HT1080 (cell line): ENCODE measurements at places on chromosomes 7 and 10.

- no peak for DNase-seq
These were observed 127.7 kb downstream of the ITIH5 start for GRCh38 chr10:7538970-7539654.

DNA sequence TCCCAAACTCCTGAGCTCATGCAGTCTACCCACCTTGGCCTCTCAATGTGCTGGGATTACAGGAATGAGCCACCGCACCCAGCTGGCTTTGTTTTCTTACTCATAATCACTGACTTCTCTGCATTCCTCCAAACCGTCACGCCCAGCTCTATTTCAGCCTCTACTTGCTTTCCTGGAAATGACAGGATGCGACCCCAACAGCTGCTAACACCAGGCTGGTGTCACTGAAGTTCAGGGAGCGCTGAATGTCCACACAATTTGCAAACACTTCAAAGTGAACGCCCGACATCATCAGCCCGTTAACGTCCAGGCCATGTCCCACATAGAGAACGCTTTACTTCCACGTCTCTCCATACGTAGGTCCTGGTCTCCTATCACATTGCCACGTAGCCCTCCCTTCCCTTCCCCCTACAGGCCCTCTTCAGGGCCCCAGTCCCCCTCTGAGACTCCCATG lies 12.8 kb upstream of the PROSER2 start:
- DNase-seq, result peak; percentile 37

DNA sequence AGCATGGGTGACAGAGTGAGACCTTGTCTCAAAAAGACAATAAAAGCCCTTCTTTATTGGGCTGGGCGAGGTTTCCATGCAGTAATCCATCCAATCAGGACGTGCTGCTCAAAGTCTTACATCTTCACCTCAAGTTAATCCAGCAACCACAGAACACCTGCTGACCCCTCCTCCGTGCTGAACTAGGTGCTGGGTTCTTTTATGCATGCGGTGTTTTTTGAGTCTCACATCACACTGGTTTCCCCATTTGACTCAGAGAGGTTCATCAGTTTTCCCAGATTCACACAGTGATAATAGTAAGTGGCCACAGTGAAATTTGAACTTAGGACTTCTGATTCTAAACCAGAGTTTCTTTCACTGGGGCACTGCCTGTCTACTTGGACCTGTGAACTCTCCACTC lies 58.3 kb upstream of the GTF2I start:
- DNase-seq, result no peak

GRCh38 chr7:8131694-8132605 lies 130.0 kb downstream of the ICA1 start:
- DNase-seq, result no peak

DNA sequence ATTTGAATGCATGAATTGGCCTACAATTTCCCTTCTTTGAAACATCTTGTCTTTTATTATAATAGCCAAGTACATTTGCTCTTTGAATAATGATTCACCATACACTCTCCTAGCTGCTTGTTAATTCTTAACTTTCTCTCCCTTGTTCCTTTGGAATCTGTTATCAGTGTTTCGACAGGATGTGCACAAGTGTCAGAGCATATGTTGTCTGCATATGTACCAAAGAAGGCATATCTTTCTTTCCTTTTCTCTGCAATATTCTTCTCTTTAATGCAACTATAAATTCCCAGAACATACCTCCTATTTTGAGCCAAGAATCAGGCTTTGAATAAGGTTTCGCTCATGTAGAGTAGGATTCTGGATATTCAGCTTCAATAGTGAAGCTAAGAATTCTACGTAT lies 848.3 kb upstream of the C7orf33 start:
- DNase-seq, result no peak

DNA sequence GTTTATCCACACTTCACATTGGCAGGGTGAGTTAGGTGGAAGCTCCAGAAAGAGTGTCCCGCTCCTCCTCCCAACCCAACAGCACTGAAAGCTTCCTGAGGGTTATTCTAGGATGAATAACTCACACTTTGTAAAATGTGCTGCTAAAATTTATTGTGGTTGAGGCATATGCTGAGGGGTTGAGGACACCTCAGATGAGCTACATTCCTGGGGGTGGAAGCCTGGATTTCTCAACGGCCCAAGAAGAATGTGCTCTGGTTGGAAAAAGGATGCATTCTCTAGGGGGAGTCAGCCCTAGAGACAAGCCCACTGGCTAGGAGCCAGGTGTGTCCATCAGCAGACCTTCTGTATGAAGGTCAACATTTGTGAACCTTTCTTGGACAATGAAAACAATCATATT lies 91.5 kb upstream of the PDE1C start:
- DNase-seq, result peak; percentile 90

GRCh38 chr7:75969704-75970498 lies 24.5 kb downstream of the TMEM120A start:
- no peak for DNase-seq

GRCh38 chr7:94748376-94748775 lies 92.4 kb upstream of the SGCE start:
- no peak for DNase-seq

- no peak for DNase-seq
These were observed 72.1 kb downstream of the RTKN2 start for GRCh38 chr10:62196528-62196927.

DNA sequence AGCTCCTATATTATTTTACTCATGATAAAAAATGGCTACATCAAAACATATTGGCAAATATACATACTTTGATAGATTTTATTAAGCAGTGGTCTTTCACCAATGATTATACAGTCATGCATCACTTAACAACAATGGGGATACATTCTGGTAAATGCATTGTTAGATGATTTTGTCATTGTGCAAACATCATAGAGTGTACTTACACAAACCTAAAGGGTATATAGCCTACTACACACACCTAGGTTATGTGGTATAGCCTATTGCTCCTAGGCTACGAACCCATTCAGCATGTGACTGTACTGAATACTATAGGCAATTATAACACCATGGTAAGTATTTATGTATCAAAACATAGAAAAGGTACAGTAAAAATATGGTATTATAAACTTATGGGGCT lies 98.9 kb upstream of the IL6 start:
- no peak for DNase-seq

DNA sequence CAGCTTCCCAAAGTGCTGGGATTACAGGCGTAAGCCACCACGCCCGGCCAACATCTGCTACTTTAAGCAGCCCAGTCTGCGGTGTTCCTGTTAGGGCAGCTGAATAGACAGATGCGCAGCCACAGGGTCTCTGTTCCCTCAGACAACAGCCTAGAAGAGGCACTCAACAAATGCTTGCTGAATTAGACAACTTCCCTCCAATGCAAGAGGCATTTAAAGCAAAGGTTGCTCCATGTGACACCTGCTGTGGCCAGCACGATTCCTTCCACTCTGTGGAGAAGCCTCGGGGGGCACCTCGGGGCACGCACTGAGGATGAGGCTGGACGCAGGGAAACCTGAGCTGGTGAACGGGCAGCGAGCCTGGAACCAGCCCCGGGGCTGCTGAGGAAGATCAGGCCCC lies 237.8 kb downstream of the MAD1L1 start:
- no peak for DNase-seq

DNA sequence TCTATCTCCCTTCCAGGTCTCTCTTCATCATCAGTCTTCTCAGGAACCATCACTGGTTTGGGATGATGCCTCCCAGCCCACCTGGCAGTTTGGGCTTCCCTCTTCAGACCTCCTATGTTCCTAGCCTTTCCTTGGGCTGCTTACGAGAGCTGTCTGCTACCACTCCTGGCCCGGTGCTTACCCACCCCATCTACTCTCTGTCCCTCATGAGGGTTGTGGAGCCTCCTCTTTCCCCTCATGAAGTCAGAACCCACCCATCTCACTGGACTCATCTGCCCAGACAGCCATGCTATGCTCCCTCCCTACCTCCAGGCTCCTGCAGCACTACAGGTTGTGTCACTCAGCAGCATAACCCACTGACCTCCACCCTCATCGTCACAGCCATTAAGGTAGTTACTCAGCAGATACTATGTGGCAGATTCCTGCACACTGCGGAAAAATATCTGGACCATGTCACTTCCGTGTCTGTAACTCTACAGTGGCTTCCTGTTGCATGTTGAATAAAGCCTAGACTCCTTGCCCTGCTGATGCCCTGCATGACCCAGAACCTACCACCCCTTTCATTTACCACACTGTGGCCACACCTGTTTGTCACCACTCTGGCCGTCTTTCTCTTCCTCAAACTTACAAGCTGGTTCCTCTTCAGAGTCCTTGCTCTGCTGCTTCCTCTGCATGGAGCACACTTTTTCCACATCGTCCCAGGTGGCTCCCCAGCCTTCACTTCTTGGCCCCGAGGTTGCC lies 2.0 kb downstream of the DBNL start:
- no peak for DNase-seq

GRCh38 chr10:35781643-35782035 lies 139.5 kb upstream of the FZD8 start:
- DNase-seq, result peak; percentile 8

- DNase-seq, result peak; percentile 88
These were observed 83.1 kb downstream of the SH3PXD2A start for GRCh38 chr10:103772096-103772845.

GRCh38 chr10:96672481-96673175 lies 47.7 kb downstream of the PIK3AP1 start:
- no peak for DNase-seq

DNA sequence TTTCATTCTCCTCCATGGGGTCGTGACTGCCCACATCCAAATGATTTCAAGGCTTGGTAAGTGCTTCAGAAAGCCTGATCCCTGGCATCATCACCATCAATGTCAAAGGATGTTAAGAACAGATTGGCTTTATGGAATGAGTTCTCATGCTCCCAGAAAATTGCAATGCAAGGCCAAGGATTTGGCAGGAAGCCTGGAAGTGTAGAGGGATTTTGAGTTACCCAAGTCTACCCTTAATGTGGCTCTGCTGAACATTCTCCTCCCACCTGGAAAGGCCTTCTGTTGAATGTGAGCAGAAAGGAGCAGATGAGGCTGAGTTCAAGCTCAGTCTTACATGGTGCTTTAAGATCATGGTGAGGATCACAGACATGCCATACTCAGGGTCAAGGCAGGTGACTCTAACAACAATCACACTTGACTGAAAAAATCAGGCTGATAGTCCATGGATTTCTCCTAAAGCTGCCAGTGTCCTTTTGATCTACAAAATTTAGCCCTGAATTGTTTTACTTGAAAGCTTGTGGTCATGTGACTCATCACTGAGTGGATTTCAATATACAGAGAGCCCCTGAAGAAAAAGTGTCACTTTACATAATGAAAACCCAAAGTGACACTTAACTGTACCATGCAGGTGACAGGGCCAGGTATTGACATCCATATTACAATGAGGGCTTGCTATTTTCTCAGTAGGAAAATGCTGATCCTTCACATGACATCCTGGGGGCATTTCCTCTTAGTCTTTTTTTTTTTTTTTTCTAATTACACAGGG lies 111.1 kb upstream of the PDLIM1 start:
- peak; percentile 20 for DNase-seq

DNA sequence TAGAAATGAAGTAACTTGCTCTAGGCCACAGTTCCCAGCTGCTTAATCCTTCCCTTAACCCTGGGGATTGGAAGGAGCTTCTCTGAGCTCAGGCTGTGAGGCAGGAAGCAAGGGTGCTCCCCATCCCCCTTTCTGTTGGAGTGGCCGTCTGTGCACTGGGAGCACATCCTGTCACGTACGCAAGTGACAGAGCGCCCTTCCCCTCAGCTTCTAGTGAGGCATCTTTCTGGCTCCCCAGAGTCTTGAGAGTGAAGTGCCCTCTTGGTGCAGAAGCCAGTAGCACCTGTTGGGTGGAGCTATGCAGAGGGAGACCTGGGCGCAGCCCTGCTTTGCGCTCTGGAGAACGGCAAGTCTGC lies 47.8 kb downstream of the SHH start:
- DNase-seq, result no peak

GRCh38 chr7:12174931-12175330 lies 36.2 kb upstream of the TMEM106B start:
- no peak for DNase-seq

DNA sequence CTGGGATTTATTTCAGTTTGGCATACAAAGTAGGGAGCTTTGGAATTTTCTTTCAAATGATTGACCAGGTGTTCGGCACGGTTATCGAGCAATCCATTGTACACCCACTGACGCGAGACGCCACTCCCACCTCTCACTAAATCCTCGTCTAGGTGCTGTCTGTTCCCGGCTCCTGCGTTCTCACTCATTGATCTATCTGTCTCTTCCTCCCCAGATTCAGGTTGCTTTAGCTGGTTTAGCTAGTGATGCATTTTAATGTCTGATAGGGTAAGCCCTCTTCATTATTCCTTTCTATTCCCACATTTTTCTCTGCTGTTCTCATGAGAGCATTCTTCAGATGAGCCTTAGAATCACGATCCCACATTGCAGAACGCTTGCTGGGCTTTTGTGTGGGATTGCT lies 91.7 kb downstream of the ELFN1 start:
- no peak for DNase-seq

GRCh38 chr10:23368816-23369640 lies 24.4 kb upstream of the C10orf67 start:
- peak; percentile 13 for DNase-seq

GRCh38 chr7:110573862-110574528 lies 516.9 kb upstream of the LRRN3 start:
- DNase-seq, result peak; percentile 83

DNA sequence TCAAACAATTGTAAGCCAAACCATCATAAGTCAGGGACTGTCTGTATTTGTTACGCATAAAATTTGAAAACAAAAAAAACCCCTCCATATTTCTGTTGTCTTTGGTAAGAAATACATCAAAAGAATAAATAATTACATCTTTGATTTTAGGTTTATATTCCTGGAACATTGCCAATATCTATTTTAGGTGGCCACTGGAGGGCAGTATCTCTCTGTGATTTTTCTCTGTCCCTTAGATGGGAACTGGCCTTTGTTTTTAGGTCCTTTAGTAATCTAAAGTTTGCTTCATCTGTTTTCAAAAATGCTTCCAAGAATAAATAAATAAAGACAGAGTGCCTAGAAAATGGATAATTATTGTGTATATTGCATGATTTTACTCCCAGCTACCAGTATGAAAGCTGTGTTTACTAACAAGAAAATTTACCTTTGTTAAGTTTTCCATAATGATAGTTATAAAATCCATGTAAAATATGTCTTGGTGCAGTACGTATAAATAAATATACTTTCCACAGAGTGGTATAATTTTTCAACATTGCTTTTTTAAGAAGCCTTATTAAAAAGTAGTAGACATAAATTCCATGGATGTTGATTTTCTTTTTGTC lies 64.2 kb downstream of the PHYHIPL start:
- peak; percentile 34 for DNase-seq
